NCI-H526 (cell line): ENCODE measurements at places on chromosomes 2 and 18.

DNA sequence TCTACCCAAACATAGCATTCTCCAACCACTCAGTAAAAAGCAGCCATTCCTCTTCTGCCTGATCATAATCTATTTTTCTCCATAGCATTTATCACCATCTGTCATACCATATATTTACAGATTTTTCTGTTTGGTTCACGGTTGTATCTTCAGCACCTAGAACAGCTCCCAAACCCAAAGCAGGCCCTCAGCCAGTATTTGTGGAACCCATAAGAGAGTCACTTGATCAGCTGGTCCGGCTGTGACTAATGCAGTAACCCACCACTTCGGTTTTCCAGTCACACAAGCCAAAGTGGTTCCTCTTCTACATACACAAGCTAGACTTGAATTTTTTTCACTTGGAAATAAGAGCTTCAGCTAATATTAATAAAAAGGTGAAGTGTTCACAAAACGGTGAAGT, 511.6 kb upstream of the CELF4 start:
- no peak for DNase-seq

- peak; percentile 16 for DNase-seq
Observed at GRCh38 chr2:46431481-46432235, 47.7 kb upstream of the TMEM247 start.

DNA sequence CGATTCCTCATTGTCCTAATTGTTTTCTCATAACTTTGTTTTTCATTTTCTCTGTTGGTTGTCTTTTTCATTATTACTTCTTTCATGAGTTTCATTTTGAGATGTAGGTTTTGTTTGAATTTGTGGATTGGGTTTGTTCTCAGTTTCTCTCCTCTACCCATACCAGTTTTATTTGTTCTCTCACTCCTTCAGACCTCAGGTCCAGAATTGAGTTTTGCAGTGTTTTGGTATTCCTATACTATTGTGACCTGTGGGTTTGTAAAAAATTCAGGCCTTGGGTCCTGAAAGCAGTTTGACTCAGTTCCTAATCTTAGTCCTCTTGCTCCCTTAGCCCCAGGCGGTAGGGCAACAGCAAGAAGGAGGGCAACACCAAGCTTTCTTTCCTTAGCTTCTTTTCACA, 28.3 kb upstream of the UBE2E3 start:
- DNase-seq, result no peak

DNA sequence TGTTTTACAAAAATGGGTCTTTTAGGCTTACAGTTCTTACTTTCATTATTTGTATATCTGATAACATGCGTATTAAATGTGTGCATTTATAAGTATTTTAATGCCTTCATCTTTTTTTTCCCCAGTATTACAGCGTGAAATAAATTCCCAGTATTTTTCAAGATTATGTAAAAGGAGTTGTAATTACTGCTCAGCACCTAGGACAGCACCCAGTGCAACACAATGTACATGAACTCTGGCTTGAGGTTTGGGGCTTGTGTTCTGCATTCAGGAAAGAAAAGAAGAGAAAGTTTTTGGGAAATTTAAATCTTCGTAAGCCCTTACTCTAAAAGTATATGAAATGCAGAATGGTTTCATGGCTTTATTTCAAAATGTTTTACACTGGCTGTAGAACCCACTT, 16.7 kb downstream of the ZNF638 start:
- no peak for DNase-seq
